Stimulated activated CD4-positive, alpha-beta T cell treated with anti-CD3 and anti-CD28 coated beads, Interleukin-2, amount 100 ng/mL, for 4 hours (primary cell): ENCODE measurements at places on chromosomes 5 and 9.

- no peak for DNase-seq
Observed at GRCh38 chr9:87004016-87004415, 56.7 kb upstream of the GAS1 start.

DNA sequence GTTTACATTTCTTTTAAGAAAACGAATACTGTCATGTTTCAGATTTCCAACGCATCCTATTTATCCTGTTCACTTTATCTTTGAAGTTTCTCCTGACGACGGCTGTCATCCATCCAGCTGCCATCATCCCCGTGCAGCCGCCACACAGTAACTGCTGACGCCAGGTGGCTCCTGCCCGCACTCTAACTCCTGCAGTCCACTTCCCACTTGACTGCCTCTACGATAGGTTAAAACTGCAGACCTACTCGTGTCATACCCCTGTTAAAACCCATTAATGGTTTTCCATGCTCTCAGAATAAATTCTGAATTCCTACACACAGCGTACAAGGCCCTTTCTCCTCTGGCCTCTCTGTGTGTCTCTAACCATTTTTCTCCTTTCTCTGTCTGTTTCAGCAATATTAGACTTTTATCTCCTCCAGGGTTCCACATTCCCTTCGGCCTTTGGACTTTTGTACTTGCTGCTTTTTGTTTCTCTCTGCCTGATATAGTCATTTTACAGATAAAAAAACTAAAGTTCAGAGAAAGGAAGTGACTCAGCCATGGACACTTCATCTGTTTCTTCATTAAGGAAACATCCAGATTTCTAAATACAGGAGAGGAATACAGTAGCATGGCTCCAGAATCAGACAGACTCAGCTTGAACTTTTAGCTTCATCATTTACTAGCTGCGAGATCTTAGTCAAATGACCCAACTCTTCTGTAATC is 84.9 kb downstream of the ADAMTS12 start:
- DNase-seq, result no peak

DNA sequence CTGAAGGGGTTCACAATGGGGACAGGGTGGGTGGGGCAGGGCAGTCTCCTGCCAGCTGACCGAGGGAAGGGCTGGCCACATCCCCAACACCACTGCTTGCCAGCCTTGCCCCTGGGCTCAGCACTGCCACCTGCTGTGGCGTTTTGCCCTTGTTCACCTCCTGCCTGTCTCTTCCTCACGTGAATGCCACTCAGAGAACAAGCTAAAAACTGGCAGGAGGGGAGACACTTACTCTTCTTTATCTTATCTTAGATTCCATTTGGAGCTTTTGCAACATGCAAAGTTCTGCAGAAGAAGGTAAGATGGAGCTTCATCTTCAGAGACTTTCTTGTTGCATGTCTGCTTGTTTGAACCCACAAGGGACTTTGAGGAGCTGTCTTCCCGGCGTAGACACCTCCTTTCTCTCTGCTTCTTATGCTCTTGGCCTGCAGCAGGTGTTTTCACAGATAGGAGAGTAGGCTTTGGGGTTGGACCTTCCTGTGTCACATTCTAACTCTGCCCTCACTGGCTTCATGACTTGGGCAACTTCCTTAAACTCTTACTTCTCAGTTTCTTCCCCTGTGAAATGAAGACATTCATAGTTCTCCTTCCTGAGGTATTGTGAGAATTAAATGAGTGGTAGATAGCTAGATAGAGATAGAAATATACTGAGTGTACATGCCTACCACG is 4.1 kb downstream of the LRSAM1 start:
- no peak for DNase-seq

DNA sequence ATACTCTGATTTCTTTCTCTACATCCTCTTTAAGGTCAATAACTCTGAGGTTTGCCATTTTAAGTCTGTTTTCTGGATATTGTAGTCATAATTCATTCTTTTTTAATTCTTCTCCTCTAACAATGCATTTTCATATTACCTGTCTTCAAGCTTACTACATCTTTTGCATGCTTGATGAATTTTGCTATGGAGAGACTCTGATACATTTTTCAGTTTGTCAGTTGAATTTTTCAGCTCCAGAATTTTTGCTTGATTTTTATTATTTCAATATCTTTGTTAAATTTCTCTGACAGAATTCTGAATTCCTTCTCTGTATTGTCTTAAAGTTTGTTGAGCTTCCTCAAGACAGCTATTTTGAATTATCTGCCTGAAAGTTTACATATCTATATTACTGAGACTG is 159.8 kb upstream of the ST8SIA4 start:
- DNase-seq, result no peak

GRCh38 chr5:18675041-18675440 is 1040.8 kb downstream of the TAF11L14 start:
- DNase-seq, result no peak

- DNase-seq, result no peak
Observed at GRCh38 chr5:170266570-170267381, 30.8 kb downstream of the LCP2 start.

GRCh38 chr5:73183481-73183891 is 10.5 kb downstream of the TMEM174 start:
- DNase-seq, result no peak
